ENCODE measurements at places on chromosomes 6 and 20.

- peaks cover 3% of the 10 kb centered on the region for H3K4me1 ChIP-seq
- peaks cover 79% of the 10 kb centered on the region for H3K27me3 ChIP-seq
- no peak for DNase-seq
- H3K27ac ChIP-seq: no peak overlapping the region
- no peaks in the 10 kb centered on the region for H3K36me3 ChIP-seq
These were observed 20.8 kb upstream of the BMP7 start for GRCh38 chr20:57287007-57287880.

- no peak overlapping the region for H3K4me3 ChIP-seq
- H3K36me3 ChIP-seq: no peaks in the 10 kb centered on the region
- no peaks in the 10 kb centered on the region for H3K27me3 ChIP-seq
These were observed 57.5 kb downstream of the FOXC1 start for GRCh38 chr6:1667012-1667804.

GRCh38 chr6:36596356-36596755 is 2.2 kb downstream of the SRSF3 start:
- peaks cover 21% of the 10 kb centered on the region for H3K36me3 ChIP-seq
- no peaks in the 10 kb centered on the region for H3K27me3 ChIP-seq
- H3K4me1 ChIP-seq: peaks cover 10% of the 10 kb centered on the region
- no peak overlapping the region for H3K27ac ChIP-seq
- H3K4me3 ChIP-seq: peak overlapping the region; percentile 32
- DNase-seq: no peak

- H3K27ac ChIP-seq: peak overlapping the region; percentile 52
- peak; percentile 86 for DNase-seq
- H3K4me1 ChIP-seq: peaks cover 8% of the 10 kb centered on the region
- H3K4me3 ChIP-seq: no peak overlapping the region
- H3K36me3 ChIP-seq: peaks cover 15% of the 10 kb centered on the region
- no peaks in the 10 kb centered on the region for H3K27me3 ChIP-seq
These were observed 105.4 kb downstream of the OGFRL1 start for GRCh38 chr6:71393981-71394432.

Measured in mesenchymal stem cell (in vitro differentiated cells and primary cell).